Stimulated activated CD4-positive, alpha-beta T cell treated with anti-CD3 and anti-CD28 coated beads, Interleukin-12 subunit alpha, Interleukin-12 subunit beta, amount 100 ng/mL, for 24 hours (primary cell): ENCODE measurements at places on chromosomes 7 and 10.

GRCh38 chr7:79405368-79405767 is 48.1 kb downstream of the MAGI2 start:
- DNase-seq = no peak

- DNase-seq = no peak
Measured at GRCh38 chr7:30751696-30752273, at the start of gene INMT. INMT (plus strand) TSS chr7:30752135; CDS start chr7:30752151, 16 bp downstream.

DNA sequence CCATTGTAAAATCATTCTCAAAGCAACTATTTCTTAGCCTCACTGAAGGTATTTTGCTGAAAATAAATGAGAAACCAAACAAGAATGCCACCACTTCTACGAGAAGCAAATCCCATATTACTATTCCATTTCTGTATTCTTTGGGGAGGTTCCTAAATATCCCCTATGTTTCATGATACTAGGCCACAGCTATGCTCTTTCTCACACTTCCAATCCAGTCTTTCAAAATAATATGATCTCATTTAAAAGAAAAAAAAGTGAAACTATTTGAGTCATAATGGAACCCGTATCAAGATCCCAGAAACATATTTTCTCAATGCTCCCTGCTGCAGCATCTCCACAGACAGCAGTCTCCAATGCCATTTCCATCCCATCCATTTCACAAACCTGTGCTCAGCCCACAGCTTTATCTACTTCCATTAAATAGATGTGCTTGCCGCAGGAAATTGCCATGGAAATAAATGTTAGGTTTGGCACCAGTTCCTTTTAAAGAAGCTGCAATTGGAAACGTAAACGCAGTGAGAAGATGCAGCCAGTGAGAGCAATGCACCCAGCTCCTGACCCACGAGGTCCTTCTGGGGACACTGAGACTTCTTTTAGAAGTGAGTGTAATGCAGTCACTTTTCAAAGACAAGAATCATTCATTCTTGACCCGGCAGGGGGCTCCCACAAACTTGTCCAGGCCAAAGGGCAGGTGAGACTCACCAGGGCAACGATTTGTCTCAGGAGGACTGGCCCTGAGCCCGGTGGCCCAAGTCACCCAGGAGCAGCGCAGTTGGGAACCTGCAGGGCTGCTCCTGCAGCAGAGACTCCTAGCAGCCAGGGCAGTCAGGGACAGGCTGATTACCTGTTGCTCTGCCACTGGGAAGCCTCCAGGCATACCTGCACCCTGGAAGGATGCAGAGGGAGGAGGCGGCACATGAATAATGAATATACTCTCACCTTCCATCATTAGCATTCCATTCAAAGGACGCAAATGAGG is 99.6 kb downstream of the C10orf90 start:
- no peak for DNase-seq

DNA sequence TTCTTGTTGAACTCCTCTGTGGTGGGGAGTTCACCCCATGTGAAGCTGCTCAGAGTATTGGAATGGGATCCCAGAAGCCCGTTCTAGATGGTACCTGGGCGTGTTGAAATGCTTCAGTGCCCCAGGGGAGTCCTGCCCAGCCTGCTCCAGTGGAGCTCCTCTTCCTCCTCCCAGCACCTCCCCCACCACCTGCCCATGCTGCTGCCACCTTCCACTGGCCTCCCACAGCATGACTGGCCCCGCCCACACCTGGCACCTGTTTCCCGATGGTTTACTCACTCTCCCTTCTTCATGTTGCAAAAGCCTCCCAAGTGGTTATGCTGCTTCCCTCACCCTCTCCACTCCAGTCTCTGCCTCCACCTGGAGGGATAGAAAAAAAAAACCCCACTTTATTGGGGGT is 32.2 kb upstream of the PCBD1 start:
- DNase-seq = no peak

GRCh38 chr7:31991846-31992245 is 78.4 kb downstream of the PDE1C start:
- DNase-seq = no peak

DNA sequence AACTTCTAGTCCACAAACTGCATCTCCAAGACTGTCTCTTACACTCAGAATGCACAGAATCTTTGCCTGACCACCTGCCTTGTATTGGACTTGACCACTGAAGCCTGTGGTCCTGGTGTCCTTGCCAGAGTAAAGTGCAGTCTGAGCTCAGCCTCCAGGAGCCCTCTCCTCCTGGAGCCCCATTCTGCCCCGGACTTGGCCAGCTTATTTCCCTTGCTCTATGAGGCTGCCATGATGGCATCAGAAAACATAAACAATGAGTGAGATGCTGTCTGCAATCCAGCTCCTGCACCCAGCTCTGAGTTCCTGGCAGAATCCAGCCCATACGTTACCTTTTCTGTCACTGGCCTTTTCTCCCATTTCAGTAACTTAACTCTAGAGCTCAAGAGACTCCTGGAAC is 494.6 kb downstream of the PLXNA4 start:
- DNase-seq = no peak

DNA sequence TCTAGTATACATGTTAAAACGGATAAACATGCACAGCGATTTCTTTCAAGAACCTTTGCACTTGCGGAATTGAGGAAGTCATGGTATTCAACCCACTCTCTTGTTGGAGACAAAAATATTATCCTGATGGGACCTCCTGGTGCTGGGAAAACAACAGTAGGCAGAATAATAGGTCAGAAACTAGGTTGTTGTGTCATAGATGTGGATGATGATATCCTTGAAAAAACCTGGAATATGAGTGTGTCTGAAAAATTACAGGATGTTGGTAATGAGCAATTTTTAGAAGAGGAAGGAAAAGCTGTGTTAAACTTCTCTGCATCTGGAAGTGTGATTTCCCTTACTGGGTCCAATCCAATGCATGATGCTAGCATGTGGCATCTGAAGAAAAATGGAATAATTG is 6.9 kb downstream of the THNSL1 start:
- DNase-seq = no peak

DNA sequence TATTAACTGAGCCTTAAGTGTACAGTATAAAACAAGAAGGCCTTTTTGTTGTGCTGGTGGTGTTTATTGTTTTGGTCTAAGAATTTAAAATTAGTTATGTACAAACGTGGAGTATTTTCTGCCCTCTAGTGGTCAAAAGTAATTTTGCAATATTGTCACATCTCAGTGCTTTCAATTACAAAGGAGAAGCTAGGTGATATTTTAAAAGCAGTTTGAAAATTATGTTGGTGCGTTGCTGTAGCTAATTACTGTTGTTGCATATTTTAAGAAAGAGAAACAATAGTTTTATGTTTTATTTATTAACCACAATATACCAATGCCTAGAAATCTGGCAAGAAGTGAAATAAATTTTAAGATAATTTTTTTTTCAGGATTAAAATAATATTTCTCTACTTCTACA is 11.4 kb downstream of the NPVF start:
- DNase-seq = no peak

DNA sequence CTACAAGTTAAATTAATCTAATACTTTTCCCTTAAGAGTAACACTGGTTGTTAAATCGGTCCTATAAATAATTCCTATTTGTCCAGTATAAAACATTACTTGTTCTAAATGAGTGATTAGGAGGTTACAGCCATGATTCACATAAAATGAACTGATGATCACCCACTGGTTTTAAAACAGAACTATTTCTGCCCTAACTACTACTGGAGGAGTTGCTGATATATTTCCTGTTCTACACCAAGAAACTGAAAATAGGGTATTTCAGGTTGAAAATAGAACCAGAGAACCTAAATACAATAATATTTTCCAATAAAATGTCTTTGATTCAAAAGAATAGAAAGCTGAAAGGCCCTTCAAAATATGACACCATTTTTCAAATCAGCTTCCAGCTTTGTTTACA is 30.9 kb downstream of the DNAJC1 start:
- DNase-seq = no peak

- DNase-seq = no peak
Measured at GRCh38 chr7:151834271-151835035, 42.5 kb downstream of the PRKAG2 start.

DNA sequence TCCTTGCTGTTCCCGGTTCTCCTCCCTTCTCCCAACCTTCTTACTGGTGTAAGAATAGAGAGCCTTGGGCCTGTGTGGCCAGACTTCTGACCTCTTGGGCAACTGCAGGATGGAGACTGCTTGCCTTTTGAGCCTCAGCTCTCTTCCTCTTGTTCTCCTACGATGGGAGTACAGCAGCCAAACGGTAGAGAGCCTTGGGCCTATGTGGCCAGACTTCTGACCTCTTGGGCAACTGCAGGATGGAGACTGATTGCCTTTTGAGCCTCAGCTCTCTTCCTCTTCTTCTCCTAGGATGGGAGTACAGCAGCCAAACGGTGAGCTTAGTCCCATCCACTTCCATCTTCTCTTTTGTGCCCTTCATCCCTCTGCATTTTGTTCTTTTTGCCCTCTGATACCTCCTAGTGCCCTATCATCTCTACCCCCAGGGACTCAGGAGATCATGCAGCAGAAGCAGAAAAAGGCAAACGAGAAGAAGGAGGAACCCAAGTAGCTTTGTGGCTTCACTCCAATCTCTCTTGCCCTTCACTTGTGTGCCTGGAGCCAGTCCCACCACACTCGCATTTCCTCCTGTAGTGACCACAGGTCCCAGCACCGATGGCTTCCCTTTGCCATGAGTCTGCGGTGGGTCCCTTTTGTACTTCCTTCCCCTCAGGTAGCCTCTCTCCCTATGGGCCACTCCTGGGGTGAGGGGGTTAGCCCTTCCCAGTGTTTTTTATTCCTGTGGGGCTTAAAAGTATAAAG is 15.3 kb downstream of the SLC25A13 start:
- DNase-seq = no peak

DNA sequence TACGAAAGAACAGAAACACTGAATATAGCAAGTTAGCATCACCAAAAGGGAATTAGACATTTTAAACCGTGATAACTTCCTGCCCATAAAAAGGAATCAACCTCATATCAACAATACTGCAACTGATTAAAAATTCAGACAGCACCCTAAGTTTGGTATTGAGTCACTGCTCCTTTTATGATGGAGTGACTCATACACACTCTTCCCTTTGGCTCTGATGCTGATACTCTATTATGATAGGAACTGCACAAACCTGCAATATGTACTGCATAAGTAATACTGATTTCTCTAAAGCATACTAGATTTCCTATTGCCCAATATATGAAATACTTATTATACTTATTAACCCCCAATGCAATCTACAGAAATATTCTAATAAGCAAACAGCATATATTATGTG is 118.7 kb downstream of the PARD3 start:
- DNase-seq = no peak

GRCh38 chr7:72465521-72465920 is 53.4 kb upstream of the CALN1 start:
- DNase-seq = no peak

- no peak for DNase-seq
Measured at GRCh38 chr10:15660990-15661389, 58.7 kb downstream of the ITGA8 start.

- no peak for DNase-seq
Measured at GRCh38 chr7:85561706-85562105, 374.9 kb upstream of the SEMA3D start.

GRCh38 chr7:143345428-143345900 is 17.0 kb downstream of the FAM131B start:
- DNase-seq = peak; percentile 52

- no peak for DNase-seq
Measured at GRCh38 chr7:50415844-50416364, 34.2 kb downstream of the FIGNL1 start.

GRCh38 chr7:25922296-25922695 is 229.7 kb upstream of the NFE2L3 start:
- no peak for DNase-seq

DNA sequence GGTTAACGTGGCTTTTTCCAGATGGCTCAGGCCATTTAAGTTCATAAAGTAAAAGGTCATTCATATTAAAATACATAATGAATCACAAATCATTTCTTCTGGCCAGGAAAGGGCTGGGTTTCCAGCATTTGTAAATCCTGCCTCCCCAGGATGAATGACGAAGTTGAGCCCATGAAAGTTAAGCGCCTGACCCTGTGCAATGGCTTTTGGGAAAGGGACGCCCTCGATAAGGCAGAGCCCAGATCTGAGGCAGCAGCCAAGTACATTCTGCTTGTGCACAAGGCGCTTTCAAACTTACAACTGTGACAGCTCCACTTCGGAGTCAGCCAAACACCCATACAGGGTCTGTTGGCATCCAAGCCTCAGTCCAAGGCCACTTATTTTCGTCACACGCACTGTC is 2.8 kb downstream of the GIMAP6 start:
- no peak for DNase-seq

- DNase-seq = no peak
Measured at GRCh38 chr10:100036850-100037249, 27.1 kb upstream of the DNMBP start.

- no peak for DNase-seq
Measured at GRCh38 chr10:122164815-122165483, 106.1 kb upstream of the BTBD16 start.

DNA sequence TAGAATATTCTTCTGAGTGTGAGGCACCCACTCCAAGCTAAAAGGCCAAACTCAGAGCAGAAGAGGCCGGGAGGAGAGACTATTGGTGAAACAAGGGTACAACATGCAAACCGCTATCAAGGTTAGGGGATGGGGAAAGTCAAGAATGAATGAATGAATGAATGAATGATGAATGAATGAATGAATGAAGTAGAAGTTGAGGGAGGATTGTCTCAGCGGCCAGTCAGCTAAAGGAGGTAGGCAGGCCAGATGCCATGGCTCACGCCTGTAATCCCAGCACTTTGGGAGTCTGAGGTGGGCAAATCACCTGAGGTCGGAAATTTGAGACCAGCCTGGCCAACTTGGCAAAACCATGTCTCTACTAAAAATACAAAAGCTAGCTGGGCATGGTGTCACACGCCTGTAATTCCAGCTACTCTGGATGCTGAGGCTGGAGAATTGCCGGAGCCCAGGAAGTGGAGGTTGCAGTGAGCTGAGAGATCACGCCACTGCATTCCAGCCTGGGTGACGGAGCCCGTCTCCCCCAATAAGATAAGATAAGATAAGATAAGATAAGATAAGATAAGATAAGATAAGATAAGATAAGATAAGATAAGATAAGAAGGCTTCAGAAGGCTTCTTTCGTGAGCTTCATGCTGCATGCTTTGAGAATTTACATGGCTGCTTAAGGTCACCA is 250.8 kb downstream of the CCDC3 start:
- no peak for DNase-seq

- DNase-seq = no peak
Measured at GRCh38 chr7:106774768-106775551, 90.1 kb upstream of the PIK3CG start.

- DNase-seq = no peak
Measured at GRCh38 chr7:155884225-155885166, 72.2 kb upstream of the SHH start.

GRCh38 chr10:84428711-84429110 is 100.3 kb downstream of the CCSER2 start:
- DNase-seq = no peak

- no peak for DNase-seq
Measured at GRCh38 chr7:79454361-79454960, 994 bp upstream of the MAGI2 start.

- DNase-seq = no peak
Measured at GRCh38 chr7:5421714-5422395, 1.8 kb downstream of the TNRC18 start.
